ENCODE measurements at places on chromosomes 13 and 19.

- no peak for DNase-seq
Observed at GRCh38 chr19:46928951-46929350, 68.2 kb downstream of the ARHGAP35 start.

DNA sequence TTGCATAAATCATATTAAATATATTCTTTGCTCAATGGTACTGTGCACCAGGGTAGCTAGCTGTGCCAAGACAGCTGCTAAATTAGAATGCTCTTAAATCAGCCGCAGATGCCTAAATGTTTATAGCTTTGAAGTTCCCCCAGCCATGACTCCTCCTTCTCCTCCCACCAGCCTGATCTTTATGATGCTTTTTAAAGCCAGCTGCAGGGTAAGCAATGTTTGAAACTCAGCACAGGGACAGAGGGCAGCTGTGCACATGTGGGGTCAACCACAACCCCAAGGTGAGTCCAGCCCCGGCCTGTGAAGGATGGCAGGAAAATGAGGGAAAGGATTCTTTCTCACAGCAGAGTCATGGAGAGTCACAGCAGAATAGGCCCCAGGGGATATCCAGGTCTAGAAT, 635.7 kb downstream of the UQCRFS1 start:
- no peak for DNase-seq

DNA sequence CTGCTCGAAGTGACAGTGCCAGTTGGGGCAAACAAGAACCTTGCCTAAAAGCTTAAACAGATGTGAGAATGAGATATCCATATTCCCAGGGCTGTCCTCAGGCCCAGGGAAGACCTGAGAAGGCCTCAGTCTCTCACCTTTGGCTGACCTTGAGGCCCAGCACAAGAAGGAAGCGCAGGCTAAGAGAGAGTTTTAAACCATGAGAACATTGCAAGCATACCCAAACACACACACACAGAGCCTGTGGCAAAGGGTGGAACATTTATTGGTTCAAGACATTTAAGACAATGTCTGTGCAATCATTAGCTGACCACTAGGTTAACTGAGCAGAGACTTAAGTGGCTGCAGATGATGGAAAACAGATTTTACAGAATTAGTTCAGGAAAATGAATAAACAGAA, 248.2 kb downstream of the NBEA start:
- no peak for DNase-seq

DNA sequence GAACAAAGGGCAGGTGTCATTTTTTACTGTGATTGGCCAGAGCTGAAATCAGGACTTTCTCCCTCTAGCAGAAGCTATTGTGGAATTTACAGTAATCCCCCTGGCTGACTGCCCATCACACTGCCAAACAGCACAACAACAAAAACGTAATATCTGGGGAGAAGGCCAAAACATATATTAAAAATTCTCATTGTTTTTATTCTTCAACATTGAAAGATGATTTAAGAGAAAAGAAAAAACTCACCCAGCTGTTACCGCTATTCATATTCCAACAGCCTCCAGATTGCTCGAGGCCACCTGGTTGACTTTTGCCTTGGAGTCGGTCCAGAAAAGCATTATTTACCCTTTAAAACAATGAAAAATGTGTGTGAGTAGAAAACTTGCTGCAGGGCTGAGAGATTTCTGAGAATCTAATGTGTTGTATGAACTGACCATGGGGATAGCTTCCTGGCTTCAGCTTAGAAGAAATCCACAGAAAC, 97.2 kb downstream of the EPSTI1 start:
- no peak for DNase-seq

DNA sequence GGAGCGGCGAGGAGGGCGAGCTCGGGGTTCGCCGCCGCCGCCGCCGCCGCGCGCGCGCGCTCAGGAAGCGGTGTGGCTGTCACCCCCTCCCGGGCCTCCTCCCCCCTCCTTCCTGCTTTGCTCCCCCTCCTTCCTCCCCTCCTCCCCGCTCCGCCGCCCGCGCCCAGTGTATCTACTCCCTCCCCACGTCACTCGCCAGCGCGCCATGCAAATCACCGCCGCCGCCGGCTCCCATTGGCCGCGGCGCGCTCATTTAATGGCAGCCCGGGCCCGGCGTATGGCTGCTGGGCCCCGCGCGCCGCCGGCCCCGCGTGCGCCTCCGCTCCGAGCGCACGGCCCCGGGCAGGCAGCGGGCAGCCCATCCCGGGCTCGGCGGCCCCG, 335 bp upstream of the SOX1 start:
- DNase-seq: peak; percentile 94

- no peak for DNase-seq
Observed at GRCh38 chr19:21848706-21849105, 12.7 kb upstream of the ZNF43 start.

DNA sequence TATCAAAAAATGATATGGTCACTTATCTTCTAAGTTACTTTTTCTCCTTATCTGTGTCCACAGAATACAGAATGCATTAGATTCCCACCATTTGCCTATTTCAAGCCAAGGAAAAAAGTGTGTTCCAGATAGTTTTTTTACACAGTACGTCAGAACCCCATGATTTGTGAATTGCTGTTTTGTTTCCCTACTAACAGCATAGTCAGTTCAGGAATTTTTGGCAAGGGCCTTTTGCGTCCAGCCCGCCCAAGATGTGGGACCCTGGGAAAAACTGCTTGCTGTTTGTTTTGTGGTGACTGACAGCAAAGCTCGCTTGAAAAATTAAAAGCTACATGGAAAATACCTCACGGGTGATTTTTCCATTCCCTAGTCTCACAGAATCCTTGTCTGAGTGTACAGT, 20.4 kb upstream of the FAM216B start:
- DNase-seq: no peak

DNA sequence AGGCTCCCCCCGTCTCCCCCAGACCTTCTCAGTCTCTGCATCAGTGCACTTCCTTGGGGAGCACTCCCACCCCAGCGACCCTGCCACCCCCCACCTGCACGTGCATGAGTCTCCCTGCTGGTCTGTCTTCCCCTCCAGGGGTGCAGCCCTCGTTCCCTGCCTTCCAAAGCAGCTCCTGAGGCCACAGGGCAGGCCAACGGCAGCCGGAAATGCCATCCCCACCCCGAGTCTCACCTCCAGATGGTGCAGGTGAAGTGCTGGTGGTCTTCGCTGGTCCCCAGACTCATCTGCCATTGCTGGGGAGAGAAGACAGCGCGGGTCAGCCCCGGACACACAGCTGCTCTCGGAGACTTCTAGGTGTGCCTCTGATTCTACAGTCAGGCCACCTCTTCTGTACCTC, 5.5 kb downstream of the MYDGF start:
- no peak for DNase-seq

- DNase-seq: no peak
Observed at GRCh38 chr13:62482351-62482750, 1066.7 kb upstream of the PCDH20 start.

- no peak for DNase-seq
Observed at GRCh38 chr13:34886121-34886875, 55.8 kb upstream of the NBEA start.

GRCh38 chr13:85497652-85498051, 301.6 kb downstream of the SLITRK6 start:
- DNase-seq: no peak

GRCh38 chr19:5086725-5087439, 118.0 kb downstream of the KDM4B start:
- no peak for DNase-seq

- no peak for DNase-seq
Observed at GRCh38 chr13:113274721-113275120, 22.3 kb upstream of the LAMP1 start.

- DNase-seq: no peak
Observed at GRCh38 chr13:20567881-20568528, 1.0 kb downstream of the IFT88 start.

DNA sequence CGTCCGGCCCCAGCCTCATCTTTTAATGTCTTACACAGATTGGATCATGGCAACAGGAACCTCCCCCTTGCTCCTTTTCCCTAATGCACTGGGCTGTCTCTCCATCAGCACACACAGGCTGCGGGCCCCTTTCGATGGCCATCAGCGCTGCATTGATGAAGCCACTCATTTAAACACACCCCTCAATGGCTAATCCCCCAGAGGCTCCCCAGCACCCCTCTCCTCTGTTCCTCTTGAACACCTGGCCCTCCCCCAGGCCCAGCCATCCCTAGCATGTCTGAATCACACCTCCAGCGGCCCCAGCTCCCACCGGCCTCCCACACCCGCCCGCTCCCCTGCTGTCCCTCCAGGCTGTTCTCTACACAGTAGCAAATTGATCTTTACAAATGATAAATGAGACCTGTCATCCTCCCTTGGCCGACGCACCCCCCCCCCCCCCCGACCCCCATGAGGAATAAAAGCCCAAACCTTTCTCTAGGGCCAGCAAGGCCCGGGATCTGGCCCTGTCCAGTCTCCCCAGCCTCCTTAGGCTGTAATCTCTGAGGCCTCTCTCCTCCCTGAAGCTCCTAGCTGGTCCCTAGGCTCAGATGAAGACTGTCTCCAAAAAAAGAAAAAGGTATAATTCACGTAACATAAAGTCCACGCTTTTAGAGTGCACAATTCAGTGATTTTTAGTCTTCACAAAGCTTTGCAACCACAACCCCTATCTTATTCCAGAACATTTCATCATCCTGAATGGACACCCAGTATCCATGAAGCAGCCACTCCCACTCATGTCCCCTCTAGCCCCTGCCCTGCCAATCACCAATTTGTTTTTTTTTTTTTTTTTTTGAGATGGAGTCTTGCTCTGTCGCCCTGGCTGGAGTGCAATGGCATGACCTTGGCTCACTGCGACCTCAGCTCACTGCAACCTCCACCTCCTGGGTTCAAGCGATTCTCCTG, 7.4 kb downstream of the RPL28 start:
- DNase-seq: no peak

- DNase-seq: no peak
Observed at GRCh38 chr13:27170221-27170515, 1.4 kb downstream of the USP12 start.

DNA sequence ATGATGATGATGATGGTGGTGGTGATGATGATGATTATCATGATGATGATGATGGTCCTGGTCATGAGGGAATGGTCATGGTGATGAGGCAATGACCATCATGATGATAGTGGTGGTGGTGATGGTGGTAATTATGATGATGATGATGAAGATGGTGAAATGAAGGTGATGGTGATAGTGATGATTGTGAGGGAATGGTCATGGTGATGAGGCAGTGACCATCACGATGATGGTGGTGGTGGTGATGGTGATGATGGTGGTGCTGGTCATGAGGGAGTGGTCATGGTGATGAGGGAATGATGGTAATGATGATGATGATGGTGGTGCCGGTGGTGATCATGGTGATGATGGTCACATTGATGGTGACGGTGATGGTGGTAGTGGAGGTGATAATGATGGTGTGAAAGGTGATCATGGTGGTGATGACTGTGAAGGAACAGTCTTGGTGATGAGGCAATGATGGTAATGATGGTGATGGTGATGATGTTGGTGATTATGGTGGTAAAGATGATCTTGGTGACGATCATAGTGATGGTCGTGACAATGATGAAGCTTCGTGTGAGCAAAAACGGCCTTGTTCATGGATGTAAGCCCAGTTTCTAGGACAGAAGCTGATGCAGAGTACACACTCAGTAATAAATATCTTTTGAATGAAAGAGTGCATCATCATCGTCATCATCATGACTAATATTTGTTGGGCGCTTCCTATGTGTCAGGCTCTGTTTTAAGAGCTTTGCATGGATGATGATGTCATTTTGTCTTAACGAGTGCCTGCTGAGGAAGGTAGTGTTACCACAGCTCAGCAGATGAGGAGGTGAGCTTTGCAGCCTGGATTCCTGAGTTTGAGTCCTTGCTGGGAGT, 17.3 kb downstream of the SBK2 start:
- no peak for DNase-seq

DNA sequence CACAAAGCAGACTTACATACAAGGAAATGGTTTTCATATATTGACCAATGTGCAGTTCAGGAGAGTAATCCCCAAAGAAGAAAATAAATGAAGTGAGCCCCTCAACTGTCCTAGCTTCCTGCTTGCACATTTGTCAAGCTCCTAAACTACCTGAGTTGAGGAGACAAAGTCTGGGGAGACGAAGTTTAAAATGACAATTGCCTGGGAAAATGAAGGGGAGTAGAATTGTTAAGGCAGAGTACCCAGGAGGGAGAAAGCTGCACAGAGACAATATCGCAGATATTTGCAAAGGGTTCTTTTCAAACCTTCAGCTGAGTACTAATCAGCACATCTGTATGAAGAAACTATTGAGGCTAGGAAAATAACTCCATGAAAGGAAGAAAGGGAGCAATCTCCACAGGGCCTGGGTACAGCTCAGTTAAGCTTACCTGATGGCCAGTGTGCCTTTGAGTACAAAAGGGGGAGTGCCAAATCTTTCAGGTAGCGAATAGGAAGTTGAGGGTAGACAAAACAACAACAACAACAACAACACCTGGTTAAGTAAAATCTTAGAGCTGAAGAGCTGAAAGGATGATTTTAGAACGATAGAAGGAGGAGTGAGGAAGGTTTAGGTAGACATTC, 1700.1 kb upstream of the PRR20A start:
- DNase-seq: no peak

GRCh38 chr19:54299515-54299914, 13.5 kb downstream of the LILRA5 start:
- no peak for DNase-seq

DNA sequence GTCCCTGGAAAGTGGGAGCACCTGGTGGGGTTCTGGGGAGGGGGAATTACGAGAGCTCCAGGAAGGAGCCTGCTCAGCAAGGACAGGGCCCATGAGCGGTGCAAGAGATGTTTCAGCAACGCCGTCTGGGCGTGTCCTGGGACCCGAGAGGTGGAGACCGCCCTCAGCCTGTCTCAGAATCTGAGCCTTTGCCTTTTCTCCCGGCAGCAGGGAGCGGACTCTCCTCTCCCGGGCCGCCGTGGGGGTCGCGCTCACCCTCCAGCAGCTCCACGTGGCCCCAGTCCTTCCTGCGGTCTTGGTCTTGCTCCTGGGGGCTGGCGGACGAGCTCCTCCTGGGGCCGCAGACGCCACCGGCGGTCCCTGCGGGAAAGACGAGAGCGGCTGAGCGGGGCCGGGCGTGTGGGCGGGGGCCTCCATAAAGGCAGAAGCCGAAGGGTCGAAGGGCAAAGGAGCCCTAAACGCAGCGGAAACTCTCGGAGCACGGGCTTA, 714 bp downstream of the POLRMT start:
- peak; percentile 79 for DNase-seq

GRCh38 chr19:20151617-20152145, 15.3 kb upstream of the ZNF486 start:
- DNase-seq: peak; percentile 58

DNA sequence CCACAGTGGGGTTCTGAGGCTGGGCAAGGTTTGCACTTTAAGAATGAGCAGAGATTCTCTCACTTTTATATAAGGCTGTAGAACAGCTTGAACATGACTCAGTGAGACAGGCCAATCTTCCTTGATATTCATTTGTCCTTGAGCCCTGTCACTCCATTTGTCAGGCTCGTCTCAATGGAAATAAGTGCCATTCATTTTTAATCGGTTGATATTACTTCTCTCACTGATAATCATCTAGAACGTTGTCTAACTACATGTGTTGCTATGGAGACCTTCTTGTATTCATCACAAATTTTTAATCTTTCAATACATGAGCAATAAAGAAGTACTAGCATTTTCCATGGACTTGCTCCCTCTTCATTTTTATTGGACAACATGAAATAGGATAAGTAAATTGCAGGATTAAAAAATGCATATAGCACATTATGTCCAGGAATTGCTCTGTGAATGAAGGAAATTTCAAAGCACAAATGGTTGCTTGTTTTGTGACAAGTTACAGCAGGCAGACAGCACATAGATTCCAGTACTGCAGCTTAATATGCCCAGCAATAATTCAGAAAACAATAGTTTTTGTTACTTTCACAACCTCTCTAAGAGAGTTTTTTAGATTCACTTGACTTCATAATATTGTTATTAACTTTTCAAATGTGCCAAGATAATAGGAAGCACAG, 1178.4 kb upstream of the ATXN8OS start:
- no peak for DNase-seq

All from ecto neural progenitor cell (in vitro differentiated cells).